Transverse colon (tissue), 4 donors: ENCODE measurements at places on chromosomes 7 and 10. TPM values are rescaled to one million over a fixed set of nuclear protein-coding genes. Genes with fewer than 3 reads are reported as not detected.

DNA sequence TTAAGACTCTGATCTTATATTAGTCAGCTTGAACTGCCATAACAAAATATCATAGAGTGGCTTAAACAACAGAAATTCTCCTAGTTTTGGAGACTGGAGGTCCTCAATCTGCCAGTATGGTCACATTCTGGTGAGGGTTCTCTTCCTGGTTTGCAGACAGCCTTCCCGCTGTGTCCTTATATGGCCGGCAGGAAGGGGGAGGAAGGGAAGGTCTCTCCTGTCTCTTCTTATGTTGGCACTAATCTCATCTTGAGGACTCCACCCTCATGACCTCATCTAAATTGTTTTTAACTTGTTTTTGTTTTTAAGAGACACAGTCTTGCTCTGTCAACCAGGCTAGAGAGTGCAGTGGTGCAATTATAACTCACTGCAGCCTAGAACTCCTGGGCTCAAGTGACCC is 53.1 kb downstream of the VPS41 start:
- no peak overlapping the region for H3K4me3 ChIP-seq
- no peak overlapping the region for H3K27ac ChIP-seq
- DNase-seq: no peak
- H3K36me3 ChIP-seq: no peaks in the 10 kb centered on the region
- no peaks in the 10 kb centered on the region for H3K4me1 ChIP-seq

DNA sequence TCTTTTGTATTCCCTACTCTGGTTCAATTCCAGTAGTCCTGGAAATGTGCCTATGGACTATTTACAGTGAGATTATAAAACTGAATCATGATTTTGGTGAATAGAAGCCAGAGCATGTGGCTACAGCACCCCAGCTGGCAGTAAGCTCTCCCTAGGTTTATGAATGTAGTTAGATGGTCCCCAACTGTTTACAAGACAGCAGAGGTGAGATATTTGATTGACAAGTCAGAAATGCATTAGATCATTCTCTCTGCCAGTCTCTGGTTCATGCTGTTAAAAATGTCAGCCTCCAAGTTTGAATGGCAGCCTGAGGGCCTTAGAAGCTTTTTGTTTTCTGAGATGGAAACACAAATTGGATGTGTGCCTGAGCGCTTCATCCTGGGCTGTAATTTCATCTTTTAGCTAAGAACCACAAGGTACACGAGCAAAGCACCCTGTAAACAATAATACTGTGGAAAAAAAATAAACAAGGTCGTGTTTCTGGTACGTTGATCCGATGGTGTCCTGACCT is 85.0 kb downstream of the BTRC start:
- H3K4me1 ChIP-seq: no peaks in the 10 kb centered on the region
- DNase-seq: no peak
- H3K27ac ChIP-seq: no peak overlapping the region
- H3K4me3 ChIP-seq: no peak overlapping the region
- H3K36me3 ChIP-seq: no peaks in the 10 kb centered on the region
- no peaks in the 10 kb centered on the region for H3K27me3 ChIP-seq

DNA sequence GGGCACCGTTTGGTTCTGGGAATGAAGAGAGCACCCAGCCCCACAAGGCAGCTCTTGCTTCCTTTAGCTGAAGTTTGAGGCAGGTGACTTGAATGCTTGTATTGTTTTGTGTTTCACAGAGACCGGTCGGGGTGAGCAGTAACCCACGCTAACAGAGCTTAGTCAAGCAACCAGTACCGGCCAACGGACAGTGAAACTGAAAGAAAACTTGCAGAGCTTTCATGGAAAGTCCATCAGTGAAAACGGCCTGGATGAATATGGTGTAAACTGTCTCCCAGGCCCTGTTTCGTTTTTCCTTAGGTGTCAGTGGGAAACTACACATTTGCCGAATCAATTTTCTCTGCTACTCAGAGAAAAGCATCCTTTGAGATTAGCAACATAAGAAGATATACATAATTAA is 101.1 kb downstream of the LYZL1 start:
- H3K4me3 ChIP-seq: no peak overlapping the region
- no peak overlapping the region for H3K27ac ChIP-seq
- H3K36me3 ChIP-seq: no peaks in the 10 kb centered on the region
- no peaks in the 10 kb centered on the region for H3K27me3 ChIP-seq
- DNase-seq: no peak

DNA sequence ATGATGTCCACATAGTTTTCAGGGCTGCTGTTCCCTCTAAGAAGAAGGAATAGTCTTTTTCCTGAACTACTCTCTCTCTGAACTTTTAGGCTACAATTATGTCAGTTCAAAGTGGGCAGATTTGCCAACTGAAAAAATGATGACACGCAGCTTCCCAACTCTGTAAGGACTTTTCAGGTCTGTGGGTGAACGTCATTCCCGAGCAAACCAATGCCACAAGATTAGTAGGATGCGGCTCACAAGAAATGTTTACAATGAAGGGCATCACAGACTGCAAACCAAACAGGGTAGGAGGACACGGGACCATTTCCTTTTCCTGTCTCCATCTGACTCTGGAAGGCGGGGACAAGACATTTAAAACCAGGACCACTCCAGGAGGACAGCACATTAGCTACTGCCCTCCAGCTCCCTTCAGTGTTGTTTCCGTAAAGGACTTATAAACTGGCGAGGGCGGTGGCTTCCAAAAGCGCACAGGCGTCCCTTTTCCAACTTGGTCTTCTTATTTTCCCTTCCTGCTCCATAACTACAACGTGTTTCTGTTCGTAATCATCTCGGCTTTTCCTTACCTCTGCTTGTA is 539 bp upstream of the MKLN1 start:
- H3K27ac ChIP-seq: peak overlapping the region; percentile 97
- DNase-seq: peak; percentile 50
- no peaks in the 10 kb centered on the region for H3K36me3 ChIP-seq
- no peaks in the 10 kb centered on the region for H3K27me3 ChIP-seq
- H3K4me1 ChIP-seq: peaks cover 44% of the 10 kb centered on the region
- H3K4me3 ChIP-seq: peak overlapping the region; percentile 69

- H3K4me3 ChIP-seq: no peak overlapping the region
- no peaks in the 10 kb centered on the region for H3K36me3 ChIP-seq
- DNase-seq: peak; percentile 24
- peaks cover 30% of the 10 kb centered on the region for H3K4me1 ChIP-seq
- H3K27ac ChIP-seq: peak overlapping the region; percentile 52
These were observed 151.3 kb upstream of the RSU1 start for GRCh38 chr10:16968416-16969041.

- no peaks in the 10 kb centered on the region for H3K36me3 ChIP-seq
- H3K27ac ChIP-seq: no peak overlapping the region
- no peaks in the 10 kb centered on the region for H3K27me3 ChIP-seq
- no peak for DNase-seq
These were observed 31.6 kb upstream of the CTBP2 start for GRCh38 chr10:125192005-125192404.

GRCh38 chr7:150383710-150384397 is 4.7 kb downstream of the ZNF775 start:
- peaks cover 62% of the 10 kb centered on the region for H3K4me1 ChIP-seq
- peak; percentile 87 for DNase-seq
- H3K36me3 ChIP-seq: no peaks in the 10 kb centered on the region
- H3K27ac ChIP-seq: peak overlapping the region; percentile 63
- no peaks in the 10 kb centered on the region for H3K27me3 ChIP-seq

CYP3A4 gene
- total RNA-seq: 10.0 TPM

NPFFR1 gene
- not detected for total RNA-seq

ZNF425 gene
- 0.37 TPM for total RNA-seq

SLC18A3 gene
- total RNA-seq: not detected

METTL27 gene
- 4.3 TPM for total RNA-seq

GPER1 gene
- total RNA-seq: 12.9 TPM
